T-helper 17 cell (primary cell): ENCODE measurements at places on chromosomes 5 and 9. TPM values are rescaled to one million over a fixed set of nuclear protein-coding genes. Genes with fewer than 3 reads are reported as not detected.

DNA sequence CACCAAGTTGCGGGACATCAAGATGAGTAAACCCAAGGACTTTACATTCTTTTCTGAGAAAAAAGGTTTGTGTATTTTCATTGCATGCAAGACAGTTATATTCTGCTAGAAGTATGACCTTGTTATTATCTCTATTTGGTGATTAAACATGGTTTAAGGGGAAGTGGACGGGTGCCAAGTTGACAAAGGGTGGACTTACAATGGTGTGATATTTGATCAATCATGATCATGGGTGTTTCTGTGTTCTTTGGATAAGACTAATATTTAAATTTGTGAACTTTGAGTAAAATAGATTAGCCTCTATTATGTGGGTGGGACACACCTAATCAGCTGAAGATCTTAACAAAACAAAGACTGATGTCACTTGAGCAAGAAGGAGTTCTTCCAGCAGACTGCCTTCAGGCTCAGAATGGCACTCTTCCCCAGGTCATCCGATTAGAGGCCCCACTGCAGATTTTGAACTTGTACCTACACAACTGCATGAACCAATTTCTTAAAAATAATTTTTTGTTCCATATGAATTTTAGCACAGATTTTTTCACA, 782.9 kb downstream of the CDH12 start:
- H3K27ac ChIP-seq, result no peak overlapping the region
- no peak for DNase-seq
- no peaks in the 10 kb centered on the region for H3K36me3 ChIP-seq
- no peak overlapping the region for H3K4me3 ChIP-seq

- no peak for DNase-seq
- no peak overlapping the region for H3K27ac ChIP-seq
- no peaks in the 10 kb centered on the region for H3K36me3 ChIP-seq
- no peaks in the 10 kb centered on the region for H3K4me1 ChIP-seq
These were observed 39.2 kb downstream of the PRR16 start for GRCh38 chr5:120503341-120503740.

- no peaks in the 10 kb centered on the region for H3K4me1 ChIP-seq
- H3K4me3 ChIP-seq, result no peak overlapping the region
- H3K36me3 ChIP-seq, result peaks cover 2% of the 10 kb centered on the region
- no peaks in the 10 kb centered on the region for H3K27me3 ChIP-seq
These were observed 129.5 kb upstream of the LRRTM2 start for GRCh38 chr5:139004374-139005307.

DNA sequence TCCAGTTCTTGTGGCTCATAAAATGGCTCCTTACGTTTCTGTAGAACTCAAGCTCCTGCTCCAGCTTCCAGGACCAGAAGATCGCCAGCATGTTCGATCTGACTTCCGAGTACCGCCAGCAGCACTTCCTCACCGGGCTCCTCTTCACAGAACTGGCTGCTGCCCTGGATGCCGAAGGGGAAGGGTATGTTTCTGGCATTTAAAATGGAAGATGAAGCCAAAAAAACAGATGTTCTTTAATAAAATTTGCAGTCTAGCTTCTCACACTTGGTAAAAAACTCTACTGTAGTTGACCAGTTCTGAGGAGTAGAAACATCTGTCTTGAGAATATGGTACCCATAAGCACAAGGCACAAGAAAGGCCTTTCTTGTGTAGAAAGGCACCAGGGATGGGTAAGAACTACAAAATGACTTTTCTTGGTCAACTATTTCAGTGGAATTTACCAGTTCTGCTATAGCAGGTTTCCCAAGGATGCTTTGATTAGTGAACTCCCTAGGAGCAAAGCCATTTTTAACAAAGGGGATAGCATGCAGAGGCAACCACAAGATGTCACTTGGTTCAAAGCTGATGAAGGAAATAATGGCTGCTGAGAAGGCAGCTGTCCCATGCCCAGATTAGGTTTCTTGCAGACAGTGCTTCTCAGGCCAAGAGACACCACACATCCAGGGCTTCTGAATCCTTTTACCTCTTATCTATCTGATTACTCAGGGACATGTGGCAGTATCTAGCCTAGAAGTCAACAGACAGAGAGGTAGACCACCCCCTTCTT, 192.4 kb downstream of the DOCK8 start:
- no peaks in the 10 kb centered on the region for H3K27me3 ChIP-seq
- H3K27ac ChIP-seq, result peak overlapping the region; percentile 57
- peaks cover 18% of the 10 kb centered on the region for H3K36me3 ChIP-seq

DNA sequence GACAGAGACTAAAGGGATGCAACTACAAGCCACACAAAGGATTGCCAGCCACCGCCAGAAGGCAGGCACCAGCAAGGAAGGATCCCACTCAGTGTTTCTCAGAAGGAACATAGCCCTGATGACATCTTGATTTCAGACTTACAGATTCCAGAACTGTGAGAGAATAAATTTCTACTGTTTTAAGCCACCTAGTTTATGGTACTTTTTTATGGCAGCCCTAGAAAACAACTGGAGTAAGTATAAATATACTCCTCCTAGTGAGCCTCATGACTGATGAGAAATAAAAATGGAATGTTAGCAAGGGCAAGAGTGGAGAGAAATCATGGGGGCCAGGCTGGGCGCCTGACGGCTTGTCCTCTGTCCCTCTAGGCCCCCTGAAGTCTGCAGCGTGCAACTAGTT, 307.3 kb downstream of the PIK3R1 start:
- H3K27ac ChIP-seq, result no peak overlapping the region
- peaks cover 9% of the 10 kb centered on the region for H3K4me1 ChIP-seq
- no peak overlapping the region for H3K4me3 ChIP-seq
- DNase-seq, result no peak

DNA sequence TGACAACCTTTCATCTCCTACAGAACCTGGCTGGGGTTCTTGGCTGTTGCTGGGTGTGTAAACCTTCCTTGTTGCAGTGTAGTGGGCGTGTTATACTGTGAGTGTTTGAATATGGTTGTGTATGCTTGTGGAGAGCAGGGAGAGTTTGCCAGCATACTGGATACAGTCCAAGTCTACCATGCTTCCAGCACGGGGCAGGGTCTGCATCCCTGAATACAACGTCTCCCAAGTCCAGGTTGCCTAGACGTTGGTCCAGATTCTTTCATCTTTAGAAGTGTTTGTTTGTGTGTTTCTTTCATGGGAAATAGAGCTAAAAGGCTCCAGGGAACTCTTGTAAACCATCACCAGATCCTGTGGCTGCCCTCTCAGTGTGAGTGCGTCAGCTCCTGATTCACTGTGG, 46.4 kb downstream of the SYK start:
- DNase-seq, result no peak
- H3K27ac ChIP-seq, result no peak overlapping the region
- no peaks in the 10 kb centered on the region for H3K36me3 ChIP-seq
- H3K4me1 ChIP-seq, result no peaks in the 10 kb centered on the region
- peaks cover 30% of the 10 kb centered on the region for H3K27me3 ChIP-seq
- H3K4me3 ChIP-seq, result no peak overlapping the region

DNA sequence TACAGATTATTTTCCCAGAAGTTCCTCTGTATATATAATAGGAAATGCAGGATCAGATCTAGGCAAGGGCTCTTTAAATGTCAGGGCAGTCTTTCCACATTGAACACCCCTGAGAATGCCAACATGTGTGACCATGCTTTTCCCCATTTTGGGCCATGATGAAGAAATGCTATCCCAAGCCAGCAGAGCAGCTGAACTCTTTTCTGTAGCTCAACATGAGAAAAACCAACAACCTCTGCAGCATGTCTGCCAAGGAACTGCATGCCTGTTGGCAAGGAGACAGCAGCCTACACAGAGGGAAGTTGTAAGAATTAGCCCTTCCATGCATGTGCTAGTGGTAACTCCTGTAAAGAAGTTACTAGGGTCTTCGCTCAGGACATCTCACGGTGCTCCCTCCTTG, 9.5 kb upstream of the IFNK start:
- no peak for DNase-seq
- H3K27me3 ChIP-seq, result peaks cover 9% of the 10 kb centered on the region
- no peaks in the 10 kb centered on the region for H3K4me1 ChIP-seq
- no peak overlapping the region for H3K27ac ChIP-seq
- H3K36me3 ChIP-seq, result peaks cover 2% of the 10 kb centered on the region

DNA sequence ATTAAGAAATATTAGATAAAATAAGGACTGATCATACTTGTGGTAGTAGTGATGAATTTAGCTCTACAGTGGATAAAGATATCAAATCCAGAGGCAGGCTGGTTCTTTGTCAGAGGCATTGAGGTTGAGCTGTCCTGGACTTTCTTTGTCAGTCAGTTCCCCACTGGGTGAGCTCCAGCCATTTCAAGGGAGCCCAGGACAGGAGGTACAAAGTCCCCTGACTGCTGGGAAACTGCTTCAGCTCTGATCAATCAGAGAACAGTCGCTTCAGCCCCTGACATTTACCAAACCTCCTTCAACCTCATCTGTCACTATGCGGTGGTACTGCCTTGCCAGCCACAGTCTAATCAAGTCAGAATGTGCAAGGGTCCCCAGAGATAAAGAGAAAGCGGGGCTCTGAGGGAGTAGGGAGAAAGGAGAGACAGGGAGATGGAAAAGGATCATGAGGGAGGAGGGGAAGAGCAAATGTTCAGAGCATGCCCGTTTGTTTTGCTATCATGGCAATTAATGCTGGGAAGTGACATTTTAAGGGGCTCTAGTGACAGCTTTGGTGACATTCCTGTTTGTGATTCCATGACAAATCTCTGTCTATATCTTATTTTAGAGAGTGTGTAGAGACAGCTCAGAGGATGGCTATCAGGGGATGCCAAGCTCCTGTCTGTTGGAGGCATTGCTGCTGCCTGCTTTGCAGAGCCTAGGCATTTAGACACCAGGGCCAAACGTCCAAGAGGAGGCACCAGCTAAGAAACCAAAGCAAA, 223.2 kb downstream of the ASTN2 start:
- no peaks in the 10 kb centered on the region for H3K36me3 ChIP-seq
- H3K4me3 ChIP-seq, result no peak overlapping the region
- H3K4me1 ChIP-seq, result no peaks in the 10 kb centered on the region
- DNase-seq, result no peak
- H3K27me3 ChIP-seq, result no peaks in the 10 kb centered on the region

DNA sequence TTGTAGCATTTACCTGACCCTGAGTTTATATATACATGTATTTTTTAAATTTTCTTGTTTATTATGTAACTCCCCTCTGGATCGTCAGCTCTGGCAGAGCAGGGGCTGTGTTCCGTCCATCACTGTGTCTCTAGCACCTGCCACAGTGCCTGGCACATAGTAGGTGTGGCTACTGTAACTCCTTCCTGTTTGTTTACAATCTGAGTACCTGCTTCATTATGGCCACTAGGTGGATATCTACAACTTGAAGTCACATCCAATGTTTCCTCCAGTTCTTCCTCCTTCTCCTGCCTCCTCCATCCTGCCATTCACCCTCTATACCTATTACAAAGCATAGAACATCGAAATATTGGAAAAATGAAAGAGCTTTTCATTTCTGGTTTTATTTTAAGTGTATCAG, 14.2 kb upstream of the PPP1R2B start:
- H3K4me3 ChIP-seq, result no peak overlapping the region
- no peaks in the 10 kb centered on the region for H3K36me3 ChIP-seq
- no peak for DNase-seq
- H3K27ac ChIP-seq, result no peak overlapping the region
- H3K4me1 ChIP-seq, result peaks cover 9% of the 10 kb centered on the region
- H3K27me3 ChIP-seq, result peaks cover 28% of the 10 kb centered on the region

GRCh38 chr9:5518171-5518936, 8.0 kb downstream of the PDCD1LG2 start:
- H3K27me3 ChIP-seq, result no peaks in the 10 kb centered on the region
- no peak overlapping the region for H3K27ac ChIP-seq

GRCh38 chr9:96423985-96424336, 5.8 kb upstream of the ZNF367 start:
- peaks cover 13% of the 10 kb centered on the region for H3K4me1 ChIP-seq
- H3K36me3 ChIP-seq, result no peaks in the 10 kb centered on the region
- no peak for DNase-seq
- H3K4me3 ChIP-seq, result no peak overlapping the region
- no peak overlapping the region for H3K27ac ChIP-seq

GRCh38 chr5:131378721-131379541, 115.1 kb downstream of the CDC42SE2 start:
- H3K4me1 ChIP-seq, result peaks cover 55% of the 10 kb centered on the region
- H3K36me3 ChIP-seq, result peaks cover 11% of the 10 kb centered on the region
- peak overlapping the region; percentile 76 for H3K4me3 ChIP-seq
- no peak for DNase-seq

DNA sequence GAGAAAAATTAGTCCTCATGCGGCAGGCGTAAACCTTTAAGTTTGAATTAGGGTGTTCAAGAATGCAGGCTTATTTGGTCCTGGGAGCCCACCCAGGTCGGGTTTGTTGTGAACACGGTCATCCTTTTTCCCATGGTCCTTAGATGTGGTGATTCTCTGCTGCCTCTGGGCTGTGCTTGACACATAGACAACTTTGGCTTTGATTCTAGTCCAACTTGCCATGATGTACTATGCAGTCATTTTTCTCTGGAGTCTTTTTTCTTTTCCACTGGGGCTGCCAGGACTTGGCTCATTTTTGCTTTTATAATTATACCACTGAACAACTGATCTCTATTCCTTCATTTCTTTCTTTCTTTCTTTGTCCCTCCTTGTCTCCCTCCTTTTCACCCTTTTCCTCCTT, 218.6 kb downstream of the SREK1 start:
- DNase-seq, result no peak
- no peak overlapping the region for H3K4me3 ChIP-seq
- no peak overlapping the region for H3K27ac ChIP-seq

DNA sequence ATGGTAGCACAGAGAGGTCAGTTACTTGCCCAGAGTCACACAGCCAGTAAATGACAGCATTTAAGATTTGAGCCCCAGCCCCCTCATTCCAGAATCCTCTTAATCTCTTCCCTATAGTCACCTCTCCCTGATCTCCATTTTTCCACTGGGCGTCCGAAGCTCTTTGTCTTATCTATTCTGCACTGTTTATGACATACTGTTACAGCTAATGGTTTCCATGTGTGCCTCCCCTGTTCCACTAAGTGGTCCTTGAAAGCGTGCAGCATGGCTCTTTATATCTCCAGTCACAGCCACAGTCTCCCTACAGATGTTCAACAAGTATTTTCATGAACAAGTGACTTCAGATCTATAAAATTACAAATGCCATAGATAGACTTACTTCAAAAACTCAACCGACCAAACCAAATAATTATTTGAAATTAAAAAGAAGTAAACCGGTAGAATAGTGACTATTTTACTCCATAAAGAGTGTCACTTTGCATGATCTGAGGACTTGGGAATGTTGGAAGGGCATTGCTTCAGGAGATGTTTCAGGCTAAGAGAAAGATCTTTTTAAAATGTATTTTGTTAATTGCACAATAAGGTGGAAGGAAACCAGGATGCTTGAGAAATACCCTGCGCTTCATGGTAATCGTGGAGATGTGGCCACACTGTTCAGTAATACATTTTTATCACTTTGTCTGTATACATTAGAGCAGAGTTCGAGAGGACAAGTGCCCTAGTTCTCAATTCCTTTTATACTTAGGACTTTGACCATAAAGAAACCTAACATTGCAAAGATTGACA, 237.2 kb downstream of the FBXL7 start:
- no peaks in the 10 kb centered on the region for H3K4me1 ChIP-seq
- no peaks in the 10 kb centered on the region for H3K27me3 ChIP-seq
- H3K4me3 ChIP-seq, result no peak overlapping the region
- H3K27ac ChIP-seq, result no peak overlapping the region
- H3K36me3 ChIP-seq, result no peaks in the 10 kb centered on the region
- DNase-seq, result no peak

GRCh38 chr5:142200387-142200786, 91.8 kb downstream of the NDFIP1 start:
- DNase-seq, result no peak
- H3K27me3 ChIP-seq, result no peaks in the 10 kb centered on the region
- H3K36me3 ChIP-seq, result no peaks in the 10 kb centered on the region
- no peaks in the 10 kb centered on the region for H3K4me1 ChIP-seq

Gene GAS1
- 0.37 TPM for total RNA-seq

Gene MUSK
- total RNA-seq, result not detected

Gene GPR151
- total RNA-seq, result not detected

Gene SPDL1
- total RNA-seq, result 5.5 TPM

Gene LPAR1
- not detected for total RNA-seq

Gene C7
- total RNA-seq, result not detected

Gene PTGS1
- 3.0 TPM for total RNA-seq

Gene INSYN2B
- not detected for total RNA-seq

Gene MTX3
- 24.3 TPM for total RNA-seq
